ENCODE measurements at places on chromosomes 1 and 21.

DNA sequence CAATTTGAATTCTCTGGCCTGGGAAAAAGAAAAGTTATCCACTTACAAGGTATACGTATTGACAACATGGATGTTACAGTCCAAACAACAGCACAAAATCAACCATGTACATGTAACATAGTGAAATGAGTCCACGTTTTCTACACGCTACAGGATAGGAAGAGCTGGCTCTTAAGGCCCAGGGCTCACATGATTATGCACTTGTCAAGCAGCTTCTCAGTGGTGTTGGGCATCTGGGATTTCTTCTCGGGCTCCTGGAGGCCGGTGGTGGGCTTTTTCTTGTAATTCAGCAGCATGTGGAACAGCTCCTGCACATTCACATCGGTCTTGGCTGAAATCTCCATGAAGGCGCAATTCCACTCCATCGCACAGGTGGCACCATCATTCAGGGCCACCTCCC lies 4.0 kb downstream of the DIRAS3 start:
- DNase-seq = no peak

DNA sequence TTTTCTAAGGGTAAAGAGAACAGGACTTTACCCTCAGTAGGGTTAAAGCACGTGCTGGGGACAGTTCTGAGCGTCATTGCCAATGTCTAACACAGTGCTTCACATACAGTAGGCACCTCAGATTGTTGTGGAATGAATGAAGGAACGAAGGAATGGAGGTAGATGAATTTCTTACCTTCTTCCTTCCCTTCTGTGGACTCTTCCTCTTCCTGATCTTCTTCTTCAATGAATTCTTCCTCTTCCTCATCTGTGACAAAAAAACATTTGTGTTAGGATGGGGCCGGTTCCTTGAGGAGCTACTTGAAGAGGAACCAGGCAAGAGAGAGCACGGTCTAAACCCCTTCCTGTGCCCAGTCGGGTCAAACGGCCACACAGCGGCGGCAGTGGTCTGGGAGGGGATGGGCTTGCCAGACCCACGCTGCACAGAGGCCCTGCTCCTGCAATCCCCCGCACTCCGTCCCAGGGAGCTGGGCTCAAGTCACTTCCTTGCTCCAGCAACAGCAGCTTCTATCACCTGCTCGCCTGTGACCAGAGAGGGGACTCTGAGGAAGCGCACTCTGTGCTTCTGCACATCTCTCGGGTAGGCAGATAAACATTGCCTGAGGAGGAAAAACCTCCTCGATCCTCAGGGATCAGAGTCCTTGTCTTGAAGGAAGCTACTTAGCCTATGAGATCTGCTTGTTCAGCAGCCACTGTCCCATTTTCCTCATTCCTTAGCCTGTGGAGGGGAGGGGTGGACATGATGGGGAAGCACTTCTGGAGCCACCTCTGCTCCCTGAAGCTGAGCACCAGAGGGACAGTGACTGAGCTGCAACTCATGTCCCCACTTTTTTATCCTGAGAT lies 8.0 kb upstream of the SLC30A2 start:
- DNase-seq = no peak

DNA sequence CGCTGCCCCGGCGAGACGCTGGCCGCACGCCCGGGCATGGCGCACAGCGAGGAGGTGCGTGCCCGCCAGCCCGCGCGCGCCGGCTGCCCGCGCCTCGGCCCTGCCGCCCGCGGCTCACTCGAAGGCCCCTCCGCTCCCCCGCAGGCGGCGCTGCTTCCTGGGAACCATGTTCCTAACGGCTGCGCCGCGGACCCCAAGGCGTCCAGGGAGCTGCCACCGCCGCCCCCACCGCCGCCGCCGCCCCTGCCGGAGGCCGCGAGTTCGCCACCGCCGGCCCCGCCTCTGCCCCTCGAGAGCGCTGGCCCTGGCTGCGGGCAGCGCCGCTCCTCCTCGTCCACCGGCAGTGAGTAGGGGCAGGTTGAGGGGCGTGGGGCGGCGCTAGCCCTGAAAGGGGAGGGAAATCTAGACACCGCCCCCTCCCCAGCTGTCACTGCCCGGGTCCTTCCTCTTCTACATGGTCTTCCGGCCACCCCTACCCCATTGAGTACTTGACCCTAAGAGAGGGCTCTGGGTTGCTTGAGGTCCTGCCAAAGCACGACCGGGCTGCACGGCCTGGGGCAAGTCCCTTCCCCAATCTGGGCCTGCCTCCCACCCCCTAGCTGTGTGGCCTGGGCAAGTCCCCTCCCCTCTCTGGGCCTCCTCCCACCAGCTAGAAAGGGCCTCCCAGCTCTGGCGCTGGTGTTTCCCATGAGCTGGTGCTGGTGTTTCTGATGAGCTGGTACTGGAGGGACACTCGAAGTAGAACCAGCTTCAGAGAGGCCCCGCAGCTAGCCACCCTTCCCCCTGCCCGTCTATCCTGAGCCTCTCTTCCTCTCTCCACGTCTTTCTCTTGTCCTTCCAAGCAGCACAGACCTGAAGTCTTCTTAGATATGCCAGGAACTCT lies 17.0 kb downstream of the TNFRSF25 start:
- DNase-seq = no peak

GRCh38 chr1:190453550-190453949 lies 24.1 kb downstream of the BRINP3 start:
- DNase-seq = no peak

GRCh38 chr1:171196351-171196750 lies 11.3 kb downstream of the FMO2 start:
- no peak for DNase-seq

- no peak for DNase-seq
Observed at GRCh38 chr1:48767975-48768510, 8.6 kb downstream of the BEND5 start.

DNA sequence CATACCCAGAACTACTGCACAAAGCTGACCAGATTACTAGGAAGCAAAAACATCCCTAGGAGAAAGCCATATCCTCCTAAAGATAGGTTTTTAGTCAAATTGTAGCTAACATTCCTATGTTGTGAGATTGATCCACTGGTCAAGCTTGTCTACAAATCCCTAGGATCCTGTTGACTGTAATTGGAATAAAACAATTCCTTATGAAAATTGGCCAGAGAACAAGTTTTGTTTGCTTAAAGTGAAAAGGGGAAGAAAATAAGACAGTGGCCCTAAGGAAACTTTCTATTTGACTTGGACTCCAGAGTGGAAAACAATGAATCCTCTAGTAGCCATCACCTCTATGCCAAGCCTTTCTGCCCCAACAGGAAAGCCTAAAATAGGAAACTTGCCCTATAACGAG lies 645.2 kb upstream of the USP24 start:
- DNase-seq = no peak

- DNase-seq = no peak
Observed at GRCh38 chr1:14281412-14281811, 317.1 kb upstream of the KAZN start.

DNA sequence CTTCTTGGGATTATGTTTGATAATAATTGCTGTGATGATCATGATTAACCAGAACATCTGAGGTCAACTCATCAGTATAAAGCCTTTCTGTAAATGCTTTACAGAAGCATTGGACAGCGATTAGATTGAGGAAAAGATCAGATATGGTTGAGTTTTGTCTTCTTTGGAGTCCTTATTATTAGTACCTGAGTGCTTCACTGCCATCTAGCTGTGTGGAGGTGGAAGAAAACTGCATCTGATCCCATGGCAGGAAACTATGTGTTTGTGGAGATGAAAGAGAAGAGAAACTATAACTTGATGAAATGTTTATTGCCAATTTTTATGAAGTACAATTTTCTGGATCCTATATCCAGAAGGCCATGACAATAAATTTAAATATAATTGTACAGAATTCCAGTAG lies 11.4 kb downstream of the FLG2 start:
- no peak for DNase-seq

DNA sequence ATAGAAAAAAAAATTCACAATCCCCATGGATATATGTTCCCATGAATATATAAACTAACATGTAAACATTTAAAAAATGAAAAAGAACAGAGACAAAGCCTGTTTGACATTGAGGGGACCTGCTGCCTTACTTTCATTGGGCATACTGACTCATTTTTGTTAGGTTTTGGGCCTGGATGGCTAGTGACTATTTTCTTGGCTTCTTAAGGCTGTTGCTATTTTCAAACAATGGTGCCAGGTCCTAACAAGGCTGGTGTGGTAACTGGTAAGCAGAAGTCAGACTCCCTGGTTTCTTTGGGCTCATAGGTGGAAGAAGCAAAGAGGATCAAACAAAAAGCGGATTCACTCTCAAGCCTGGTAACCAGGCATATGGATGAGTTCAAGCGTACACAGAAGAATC lies 51.0 kb downstream of the LAMC2 start:
- no peak for DNase-seq

DNA sequence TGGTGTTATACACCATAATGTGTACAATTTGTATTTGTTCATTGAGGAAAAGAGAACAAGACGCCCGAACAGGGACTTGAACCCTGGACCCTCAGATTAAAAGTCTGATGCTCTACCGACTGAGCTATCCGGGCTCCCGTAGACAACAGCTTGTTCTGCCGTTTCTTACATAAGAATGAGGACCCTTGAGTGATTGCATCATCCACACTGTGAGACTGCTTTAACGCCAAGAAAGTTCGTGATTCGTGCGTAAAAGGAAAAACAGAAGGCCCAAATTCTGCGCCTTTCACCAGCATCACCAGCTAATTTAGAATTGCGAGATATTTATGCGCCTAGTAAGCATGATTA lies 9.3 kb upstream of the MDM4 start:
- DNase-seq = peak; percentile 59

- DNase-seq = no peak
Observed at GRCh38 chr1:14262637-14263036, 335.8 kb upstream of the KAZN start.

DNA sequence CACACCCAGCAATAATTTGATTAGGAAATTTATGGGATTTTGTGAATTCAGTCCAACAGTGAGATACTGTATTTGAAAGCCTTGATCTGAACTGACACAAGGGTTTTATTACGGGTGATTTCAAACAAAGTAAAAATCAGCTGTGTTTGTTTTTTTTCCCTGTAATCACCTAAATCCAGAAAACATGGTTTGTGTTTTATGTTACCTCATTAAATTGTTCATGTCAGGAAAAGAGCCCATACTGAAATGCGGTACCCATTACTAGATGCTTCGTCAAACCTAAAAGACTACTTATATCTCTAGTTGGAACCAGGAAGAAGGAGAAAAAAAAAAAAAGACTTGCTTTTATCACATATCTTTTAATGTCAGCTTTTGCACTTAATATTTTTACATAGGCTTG lies 811.9 kb upstream of the RGS18 start:
- DNase-seq = no peak

DNA sequence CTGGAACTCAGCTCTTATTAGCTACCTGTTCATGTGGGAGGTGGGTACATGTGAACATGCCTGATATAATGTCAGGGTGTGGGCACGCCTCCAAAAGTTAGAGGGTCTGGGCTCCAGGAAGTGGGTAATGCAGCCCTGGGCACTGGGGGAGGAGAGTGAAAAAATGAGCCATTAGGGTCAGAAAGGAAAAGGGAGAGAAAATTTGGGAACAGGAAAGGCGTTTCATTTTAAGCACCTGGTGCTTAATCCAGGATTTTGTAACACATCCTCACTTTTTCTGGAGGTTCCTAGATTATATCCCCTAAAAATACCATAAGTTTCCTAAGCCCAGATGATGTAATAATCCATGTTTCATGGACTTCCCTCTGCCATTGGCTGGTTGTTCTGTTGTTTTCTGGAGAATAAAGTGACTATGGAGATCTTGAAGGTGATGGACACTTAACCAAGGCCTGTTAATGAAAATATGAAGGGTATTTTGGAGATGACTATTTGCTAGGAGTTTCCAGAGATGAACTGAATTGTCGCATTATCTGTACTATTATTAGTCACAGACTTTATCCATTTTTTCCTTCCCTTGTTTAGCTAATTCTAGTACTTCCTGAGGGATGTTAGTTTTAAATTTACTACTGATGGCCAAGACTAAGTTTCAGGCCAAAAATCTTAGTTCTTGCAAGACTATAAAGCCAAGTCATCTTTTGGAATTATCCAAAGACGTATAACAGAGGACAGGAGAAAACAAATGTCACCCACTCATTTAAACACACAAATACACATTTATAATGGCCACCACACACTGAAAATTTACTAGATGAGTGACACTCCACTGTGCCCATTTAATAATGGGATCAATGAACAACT lies 24.4 kb upstream of the TARBP1 start:
- DNase-seq = no peak

- no peak for DNase-seq
Observed at GRCh38 chr1:228794173-228794572, 58.9 kb downstream of the RHOU start.

DNA sequence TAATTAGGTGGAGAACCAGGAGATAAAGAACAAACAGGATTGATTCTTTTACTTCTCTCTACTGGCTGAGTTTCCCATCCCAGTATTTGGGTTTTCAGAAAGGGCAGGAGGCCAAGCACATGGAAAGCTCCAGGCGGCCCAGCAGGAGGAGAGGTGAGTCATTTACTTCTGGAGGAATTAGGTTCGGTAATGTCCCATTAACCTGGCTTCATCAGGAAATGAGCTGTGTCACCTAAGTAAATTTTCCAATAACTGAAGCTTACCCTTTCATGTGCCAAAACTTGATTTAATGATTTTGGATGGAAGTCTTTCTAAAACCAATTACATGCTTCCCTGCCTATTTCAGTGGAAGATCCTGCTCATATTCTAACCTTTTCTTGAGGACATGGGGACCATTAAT lies 257.6 kb upstream of the USP24 start:
- no peak for DNase-seq

DNA sequence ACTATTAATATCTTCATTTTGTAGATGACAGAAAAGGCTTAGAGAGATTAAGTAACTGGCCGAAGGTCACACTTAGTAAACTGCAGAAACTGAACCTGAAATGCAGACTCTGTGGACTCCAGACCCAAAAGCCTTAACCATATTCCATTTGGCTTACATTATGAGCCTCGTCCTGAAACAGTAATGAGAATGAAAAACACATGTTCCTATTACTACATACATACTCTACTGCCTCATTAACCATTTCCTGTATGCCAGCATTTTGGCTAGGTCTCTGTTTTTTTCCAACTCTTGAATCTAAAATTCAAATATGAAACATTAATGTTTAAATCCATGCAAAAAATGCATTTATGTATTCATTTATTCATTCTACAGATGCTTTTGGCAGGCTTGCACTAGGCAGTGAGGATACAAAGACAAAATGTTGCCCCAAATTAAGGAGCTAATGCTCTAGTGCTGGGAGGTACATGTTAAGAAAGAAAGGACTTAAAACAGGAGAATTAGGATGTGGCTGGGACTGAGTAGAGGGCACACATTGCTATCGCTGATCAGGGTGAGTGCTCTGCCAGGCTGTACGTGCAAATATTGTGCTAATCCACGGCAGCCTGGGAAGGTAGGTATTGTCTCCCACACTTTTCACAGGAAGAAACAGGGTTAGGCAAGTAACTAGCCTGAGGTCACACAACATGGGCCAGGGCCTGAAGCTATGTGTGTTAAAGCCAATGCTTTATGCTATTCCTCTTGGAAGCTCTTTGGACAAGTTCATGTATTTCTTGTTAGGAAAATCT lies 14.0 kb downstream of the DEGS1 start:
- DNase-seq = no peak

All from substantia nigra (tissue), 51 donors.